Neural crest cell (in vitro differentiated cells): ENCODE measurements at places on chromosomes 7 and 10.

DNA sequence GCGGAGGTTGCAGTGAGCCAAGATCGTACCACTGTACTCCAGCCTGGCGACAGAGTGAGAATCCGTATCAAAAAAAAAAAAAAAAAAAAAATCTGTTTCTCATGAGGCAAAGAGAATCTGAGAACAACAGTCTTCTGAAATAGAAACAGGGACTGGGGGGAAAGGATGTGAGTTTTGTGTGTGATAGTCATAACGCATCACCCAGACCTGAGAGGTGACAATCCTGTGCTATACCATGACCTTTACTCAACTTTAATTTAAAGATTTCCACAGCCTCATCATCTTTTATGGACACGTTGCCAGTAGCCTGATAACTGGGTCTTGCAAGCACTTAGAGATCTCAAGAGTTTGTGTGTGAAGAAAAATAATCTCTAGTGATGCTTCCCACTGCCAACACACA, 2.3 kb downstream of the ATXN7L1 start:
- DNase-seq = no peak

DNA sequence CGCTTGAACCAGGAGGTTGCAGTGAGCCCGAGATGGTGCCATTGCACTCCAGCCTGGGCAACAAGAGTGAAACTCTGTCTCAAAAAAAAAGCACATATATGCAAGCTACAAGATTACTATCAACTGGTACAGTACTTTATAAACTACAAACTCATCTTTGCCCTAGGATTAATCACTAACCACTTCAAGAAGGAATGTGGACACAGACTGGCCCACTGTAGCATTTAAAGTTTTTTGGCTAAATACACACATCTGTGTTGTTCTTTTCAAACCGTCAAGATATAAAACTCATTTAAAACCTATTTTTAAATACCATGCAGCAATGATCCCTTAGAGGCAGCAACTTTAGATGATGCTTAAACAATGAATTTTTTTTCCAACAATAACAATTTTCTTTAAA, 205.4 kb downstream of the IMMP2L start:
- no peak for DNase-seq

DNA sequence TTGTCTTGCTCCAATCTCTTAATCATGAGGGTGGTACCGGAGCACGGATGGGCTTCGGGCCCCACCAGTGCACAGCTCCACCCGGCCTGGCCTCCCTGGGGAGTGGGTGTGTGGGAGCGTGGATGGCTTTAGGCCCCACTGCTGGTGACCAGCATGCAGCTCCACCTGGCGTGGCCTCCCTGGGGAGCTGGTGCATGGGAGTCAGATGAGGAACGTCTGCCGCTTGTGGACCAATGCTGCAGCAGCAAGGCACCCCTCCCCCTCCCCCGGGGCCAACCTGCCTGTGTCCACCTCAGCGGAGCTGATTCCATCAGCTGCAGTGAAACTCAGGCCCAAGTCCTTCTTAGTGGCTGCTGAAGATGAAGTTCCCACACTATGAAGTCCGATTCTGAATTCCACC, 511.4 kb downstream of the PTPRN2 start:
- DNase-seq = no peak

- DNase-seq = no peak
Measured at GRCh38 chr10:86368046-86368445, 1.5 kb upstream of the GRID1 start.

DNA sequence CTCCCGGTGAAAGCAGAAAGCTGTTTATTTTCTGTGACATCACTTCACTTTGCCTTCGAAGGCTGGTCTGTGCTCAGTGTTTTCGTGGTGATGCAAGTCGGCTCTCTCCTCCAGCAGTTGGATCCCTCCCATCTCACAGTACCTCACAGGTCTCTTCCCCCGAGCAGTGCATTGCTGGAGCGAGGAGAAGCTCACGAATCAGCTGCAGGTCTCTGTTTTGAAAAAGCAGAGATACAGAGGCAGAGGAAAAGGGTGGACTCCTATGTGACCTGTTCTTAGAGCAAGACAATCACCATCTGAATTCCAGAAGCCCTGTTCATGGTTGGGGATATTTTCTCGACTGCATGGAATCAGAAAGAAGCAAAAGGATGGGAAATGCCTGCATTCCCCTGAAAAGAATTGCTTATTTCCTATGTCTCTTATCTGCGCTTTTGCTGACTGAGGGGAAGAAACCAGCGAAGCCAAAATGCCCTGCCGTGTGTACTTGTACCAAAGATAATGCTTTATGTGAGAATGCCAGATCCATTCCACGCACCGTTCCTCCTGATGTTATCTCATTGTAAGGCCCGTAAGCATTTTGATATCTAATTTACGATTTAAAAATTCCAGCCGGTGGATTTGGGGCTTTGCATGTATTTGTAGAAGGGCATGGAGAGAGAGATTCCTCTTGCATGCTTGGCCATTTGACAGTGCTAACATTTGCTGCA, at the start of gene LGI1:
LGI1 (plus strand) TSS at position 136 of the 707 bp plus-strand sequence; CDS start at position 345, 209 bp downstream.
- DNase-seq = no peak

- DNase-seq = no peak
Measured at GRCh38 chr10:123451618-123452245, 214.4 kb upstream of the GPR26 start.
